Natural killer cell treated with Interleukin-12 subunit alpha and Interleukin-12 subunit beta and Interleukin-15 and Interleukin-18, amount 100 ng/mL, for 72 hours (primary cell): ENCODE measurements at places on chromosomes 6 and 20.
A peak's percentile ranks its signal among the peaks of the same experiment; 100 is the strongest.

DNA sequence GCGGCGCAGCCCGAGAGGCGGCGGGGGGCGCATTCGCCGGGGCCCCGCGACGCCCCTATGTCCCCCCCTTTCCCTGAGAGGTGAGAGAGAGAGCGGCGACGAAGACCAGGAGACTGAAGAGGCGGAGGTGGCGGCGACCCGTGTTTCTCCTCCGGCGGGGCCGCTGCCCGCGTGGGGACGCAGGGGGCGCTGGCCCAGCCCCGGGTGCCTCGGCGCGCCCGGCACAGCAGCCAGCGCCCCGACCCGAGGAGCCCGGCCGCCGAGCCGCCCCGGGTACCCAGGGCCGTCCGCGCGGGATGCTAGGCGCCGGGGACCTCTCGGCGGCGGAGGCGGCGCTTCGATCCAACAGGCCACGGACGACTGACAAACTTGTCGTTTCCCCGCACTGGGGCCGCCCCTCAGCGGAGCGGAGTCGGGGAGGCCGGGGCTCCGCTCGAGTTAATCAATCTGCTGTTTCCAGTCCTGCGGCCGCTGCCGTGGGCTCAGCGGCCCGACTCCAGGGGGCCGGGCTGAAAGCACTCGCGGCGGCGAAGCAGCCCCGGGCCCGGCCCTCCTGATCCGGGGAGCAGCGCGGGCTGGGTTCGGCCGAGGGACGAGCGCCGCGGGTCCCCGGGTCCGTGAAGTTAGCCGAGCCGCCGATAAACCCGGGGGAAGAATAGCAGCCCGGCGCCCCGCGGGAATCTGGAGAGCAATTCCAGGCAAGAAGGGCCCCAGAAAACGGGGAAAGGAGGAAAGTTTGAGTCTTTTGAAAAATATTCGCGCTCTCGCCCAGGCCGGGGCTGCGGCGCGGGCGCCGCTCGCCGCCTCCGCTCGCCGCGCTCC, 631 bp downstream of the MDGA1 start:
- DNase-seq, result peak; percentile 63

GRCh38 chr20:22352019-22352418, 232.4 kb downstream of the FOXA2 start:
- DNase-seq, result no peak

DNA sequence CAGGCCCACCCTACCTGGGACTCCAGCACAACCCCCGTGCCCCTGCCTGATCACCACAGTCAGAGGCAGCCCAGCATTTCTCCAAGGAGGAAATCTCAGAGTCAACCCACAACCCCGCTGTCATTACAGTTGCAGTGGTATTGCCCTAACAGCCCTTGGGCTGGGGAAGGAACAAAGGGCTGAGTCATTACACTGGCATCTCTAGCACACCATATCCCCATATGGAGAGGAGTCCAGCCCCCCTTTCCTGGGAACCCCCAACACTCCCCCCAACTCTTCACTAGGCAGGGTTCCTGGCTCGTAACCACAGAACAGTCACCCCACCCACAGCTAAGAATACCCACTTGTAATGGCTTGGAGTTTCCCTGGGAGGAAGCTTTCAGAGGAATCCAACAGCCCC, 149.4 kb upstream of the OGFRL1 start:
- no peak for DNase-seq

DNA sequence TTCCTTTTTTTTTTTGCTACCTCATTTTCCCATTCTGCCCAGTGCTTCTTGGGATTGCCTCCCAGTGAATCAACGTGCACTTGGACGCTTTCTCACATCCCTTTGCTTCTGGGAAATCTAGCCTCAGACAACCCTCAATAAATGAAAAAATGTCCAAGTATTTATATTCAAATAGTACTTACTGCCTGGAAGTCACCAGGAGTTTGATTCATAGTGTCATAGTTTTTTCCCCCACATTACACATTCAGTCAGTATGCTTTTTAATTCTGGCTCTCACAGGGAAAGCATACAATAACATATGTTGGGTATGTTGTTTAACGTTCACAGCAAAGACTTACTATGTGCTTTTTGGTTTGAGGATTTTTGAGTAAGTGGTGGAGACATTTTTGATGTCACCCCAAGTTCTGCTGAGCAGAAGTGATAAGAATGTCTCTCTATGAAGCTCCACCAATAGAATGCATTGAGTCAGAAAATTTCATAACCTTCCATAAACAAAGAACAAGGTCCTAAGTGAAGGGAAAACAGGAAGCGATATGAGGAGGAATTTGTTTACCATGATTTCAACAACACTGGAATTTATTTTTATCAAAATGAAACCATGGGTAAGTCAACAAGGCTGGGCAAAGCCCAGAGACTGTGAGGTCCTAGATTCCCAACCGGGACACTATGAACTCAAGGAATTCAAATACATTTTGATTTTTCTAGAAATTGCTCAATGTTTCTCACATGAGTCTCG, 301.2 kb upstream of the BMP2 start:
- DNase-seq, result no peak

DNA sequence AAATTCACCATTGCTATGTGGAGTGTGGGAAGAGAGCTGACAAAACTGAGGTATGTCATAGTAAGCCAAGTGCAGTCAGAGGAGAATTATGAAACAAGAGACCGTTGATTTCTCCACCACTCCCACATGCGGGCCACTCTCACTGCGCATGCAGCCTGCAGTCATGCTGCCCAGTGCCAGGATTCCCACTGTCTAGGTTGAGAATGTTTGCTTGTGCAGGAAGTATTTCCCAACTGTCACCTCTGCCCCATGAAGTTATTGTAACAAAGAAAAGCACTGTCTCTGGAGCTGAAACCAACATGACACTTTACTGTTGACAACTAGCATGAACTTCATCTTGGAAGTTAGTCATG, 18.7 kb upstream of the SFT2D1 start:
- no peak for DNase-seq

DNA sequence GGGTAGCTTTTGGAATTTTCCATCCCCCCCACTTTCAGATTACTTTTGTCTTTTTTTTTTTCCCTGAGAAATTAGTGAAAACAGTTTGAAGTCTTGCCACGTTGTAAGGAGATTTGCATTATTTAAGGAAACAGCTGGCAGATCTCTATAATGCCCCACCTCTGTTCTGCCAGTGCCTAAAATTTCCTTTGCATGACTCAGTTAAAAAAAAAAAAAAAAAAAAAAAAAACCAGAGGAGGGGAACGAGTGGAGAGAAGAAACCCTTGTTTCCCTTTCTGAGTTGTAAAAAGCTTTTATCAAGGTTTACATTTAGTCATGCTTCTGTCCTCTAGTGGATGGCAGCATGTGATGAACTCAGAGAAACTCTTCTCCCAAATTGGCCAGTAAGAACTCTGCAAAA, 33.5 kb downstream of the CARMIL1 start:
- no peak for DNase-seq

DNA sequence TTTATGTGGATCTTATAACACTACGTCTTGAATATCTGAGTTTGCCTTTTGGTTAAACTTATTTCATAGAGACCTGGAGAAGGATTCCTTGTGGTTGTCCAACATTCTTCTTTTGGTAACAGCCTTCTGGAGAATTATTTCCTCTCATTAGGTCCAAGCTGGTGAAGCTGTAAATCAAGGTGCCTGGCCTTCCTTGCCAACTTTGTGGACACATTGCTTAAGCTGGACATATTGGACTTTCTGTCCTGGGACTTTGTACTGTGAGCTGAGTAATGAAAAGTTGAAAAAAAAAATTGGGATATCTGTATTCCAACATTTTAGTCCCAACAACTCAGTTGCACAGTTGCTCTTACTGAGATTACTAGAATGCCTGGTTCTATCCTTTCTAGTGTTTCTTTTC, 186.2 kb downstream of the HAO1 start:
- no peak for DNase-seq

GRCh38 chr6:28634761-28635546, 109.3 kb downstream of the GPX5 start:
- no peak for DNase-seq

GRCh38 chr20:10447028-10447427, 11.9 kb downstream of the SLX4IP start:
- DNase-seq, result peak; percentile 66

GRCh38 chr20:1440024-1440423, 26.6 kb downstream of the NSFL1C start:
- no peak for DNase-seq

GRCh38 chr6:131317516-131317915, 182.2 kb downstream of the AKAP7 start:
- no peak for DNase-seq

- DNase-seq, result peak; percentile 75
Observed at GRCh38 chr6:157521362-157522335, 140.7 kb downstream of the ZDHHC14 start.

GRCh38 chr6:137434640-137435039, 59.6 kb downstream of the OLIG3 start:
- DNase-seq, result no peak

- DNase-seq, result no peak
Observed at GRCh38 chr6:168095716-168096250, 16.8 kb upstream of the FRMD1 start.

DNA sequence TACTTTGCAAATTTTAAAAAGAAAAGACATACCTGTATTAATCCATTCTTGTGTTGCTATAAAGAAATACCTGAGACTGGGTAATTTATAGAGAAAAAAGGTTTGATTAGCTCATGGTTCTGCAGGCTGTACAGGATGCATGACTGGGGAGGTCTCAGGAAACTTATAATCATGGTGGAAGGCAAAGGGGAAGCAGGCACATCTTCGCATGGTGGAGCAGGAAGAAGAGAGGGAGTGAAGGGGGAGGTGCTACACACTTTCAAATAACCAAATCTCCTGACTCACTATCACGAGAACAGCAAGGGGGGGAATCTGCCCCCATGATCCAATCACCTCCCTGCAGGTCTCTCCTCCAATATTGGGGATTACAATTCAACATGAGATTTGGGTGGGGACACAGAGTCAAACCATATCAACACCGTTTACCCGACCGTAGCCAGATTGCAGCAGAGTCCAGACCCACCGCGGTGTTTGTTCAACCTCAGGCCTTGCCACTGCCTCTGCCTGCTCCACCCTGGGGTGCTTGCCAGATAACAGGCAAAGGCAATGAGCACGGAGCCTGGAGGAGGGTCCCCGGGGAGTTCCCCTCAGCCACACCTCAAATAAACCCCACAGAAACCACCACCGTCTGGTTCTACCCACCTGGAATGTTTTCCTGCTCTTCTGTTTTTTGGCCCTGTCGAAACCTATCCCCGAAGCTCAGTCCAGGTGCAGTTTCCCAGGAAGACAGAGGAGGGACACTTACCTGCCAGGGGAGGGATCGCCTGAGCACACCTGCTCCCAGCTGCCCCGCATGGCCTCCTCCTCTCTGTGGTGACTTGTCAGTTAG, 142.2 kb upstream of the AFDN start:
- DNase-seq, result no peak

DNA sequence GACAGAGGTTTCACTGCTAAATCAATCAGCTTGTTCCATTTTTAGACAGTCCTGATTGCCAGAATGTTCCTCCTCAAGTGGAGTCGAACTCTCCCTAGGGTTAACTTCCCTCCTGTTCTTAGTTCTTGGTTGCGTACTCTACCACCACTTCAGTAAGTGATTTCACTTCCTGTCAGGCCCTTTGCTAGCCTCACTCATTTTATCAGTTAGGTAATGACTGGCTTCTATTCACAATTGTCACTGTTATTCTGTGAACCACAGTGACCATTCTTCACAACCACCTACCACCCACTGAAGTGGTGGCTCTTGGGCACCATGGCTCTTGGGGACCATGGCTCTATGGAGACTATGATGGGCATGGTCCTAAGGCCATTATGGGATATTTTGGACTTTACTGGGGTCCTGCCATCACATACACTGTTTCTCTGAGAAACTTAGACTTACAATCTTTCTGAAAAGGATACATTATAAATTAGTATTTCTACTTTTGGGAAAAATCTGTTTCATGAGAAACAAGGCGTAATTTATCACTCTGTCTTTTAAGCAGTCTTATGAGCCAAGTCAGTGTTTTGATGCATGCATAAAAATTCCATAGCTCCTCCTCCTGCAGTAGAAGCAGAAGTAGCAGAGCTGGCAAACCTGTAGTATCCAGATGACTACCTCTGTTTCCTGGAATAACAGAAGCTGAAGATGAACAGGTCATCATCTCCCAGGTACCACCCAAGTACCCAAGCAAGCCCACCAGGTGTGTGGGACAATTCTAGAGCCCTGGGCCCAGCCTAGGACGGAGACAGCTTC, 66.3 kb downstream of the ATXN1 start:
- peak; percentile 82 for DNase-seq

GRCh38 chr20:2564406-2564805, 28.0 kb downstream of the TMC2 start:
- DNase-seq, result no peak

DNA sequence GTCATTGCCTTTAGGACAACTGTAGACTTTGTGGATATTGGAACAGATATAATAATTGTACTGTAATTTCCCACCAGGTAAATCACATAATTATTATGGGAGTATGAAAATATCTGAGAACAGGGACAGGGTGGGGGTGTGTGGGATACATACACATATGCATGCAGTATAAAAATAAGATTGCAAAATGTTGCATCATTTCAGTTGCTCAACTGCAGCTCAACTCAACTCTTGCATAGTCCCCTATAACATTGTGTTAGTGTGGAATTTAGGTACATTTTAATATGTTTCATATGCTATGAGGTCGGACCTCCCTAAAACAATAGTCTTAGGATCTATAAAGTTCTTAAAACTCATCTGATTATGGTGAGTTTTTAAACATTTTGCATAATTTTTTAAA, 275.0 kb upstream of the FLRT3 start:
- DNase-seq, result no peak

- no peak for DNase-seq
Observed at GRCh38 chr6:2021713-2022125, 223.7 kb downstream of the GMDS start.

DNA sequence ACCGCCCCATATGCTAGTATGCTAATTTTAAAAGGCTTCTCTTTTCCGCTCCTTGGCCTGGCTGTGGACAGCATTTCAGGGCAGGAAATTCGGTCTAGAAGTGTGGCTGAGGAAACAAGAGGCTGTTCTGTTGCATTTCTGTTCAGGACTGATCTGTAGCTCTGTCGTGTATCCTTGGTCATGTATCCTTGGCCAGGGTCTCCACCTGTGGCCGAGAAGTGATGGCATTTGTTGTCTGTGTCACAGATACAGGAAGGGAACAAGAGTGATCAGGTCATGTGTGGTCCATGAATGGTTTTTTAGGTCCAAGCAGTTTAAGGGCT, 300.5 kb upstream of the SUPT3H start:
- no peak for DNase-seq

DNA sequence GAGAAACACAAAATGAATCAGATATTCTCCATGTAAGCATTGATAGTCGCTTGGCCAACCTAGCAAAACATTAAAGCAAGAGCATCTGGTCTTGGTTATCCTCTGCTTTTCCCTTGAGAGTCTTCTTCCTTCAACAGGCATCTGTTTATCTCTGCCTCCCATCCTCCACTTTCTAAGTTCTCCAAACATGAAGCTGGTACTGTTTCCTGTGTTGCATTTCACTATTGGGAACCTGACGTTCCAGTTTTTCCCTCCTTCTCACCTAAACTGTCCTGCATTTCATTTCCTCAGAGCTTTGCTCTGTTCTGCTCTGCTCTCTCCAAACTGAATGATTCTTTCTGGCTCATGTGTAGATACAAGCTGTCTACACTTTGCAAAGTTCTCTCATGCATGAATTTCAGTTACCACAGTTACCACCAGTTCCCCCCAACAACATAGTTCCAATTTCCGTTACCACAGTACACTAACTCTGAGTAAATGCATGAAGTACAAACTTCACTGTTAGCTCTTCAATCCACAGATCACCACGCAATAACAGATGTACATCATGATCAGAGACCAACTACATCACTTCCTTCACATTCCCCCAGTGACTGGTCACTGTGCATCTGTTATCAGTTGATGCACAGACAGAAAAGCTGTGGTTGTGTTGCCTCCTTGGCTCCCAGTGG, 86.7 kb upstream of the F13A1 start:
- no peak for DNase-seq

- DNase-seq, result no peak
Observed at GRCh38 chr20:4950841-4951240, 50.5 kb downstream of the SLC23A2 start.
